Cerebellar cortex (tissue), 1 donor: ENCODE measurements at places on chromosomes 16 and 17.

GRCh38 chr16:683396-684070 is 601 bp downstream of the JMJD8 start:
- no peak for DNase-seq

DNA sequence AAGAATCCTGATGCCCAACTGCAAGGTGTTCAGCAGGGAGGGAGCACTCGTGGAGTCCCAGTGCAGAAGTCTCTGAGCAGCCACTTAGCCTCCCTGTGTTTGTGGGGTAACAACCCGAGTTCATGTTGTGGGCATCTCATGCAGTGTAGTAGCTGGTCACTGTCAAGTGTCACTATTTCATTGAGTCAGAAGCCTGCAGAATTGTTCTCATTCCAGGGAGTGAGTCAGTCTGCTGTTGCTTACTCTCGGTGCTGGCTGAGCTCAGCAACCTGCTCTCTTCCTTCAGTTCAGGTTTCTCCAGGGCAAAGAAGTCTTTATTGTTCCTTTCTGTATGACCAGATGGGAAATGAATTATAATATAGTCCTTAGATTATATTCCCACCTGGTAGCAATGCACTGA is 24.1 kb downstream of the HMOX2 start:
- no peak for DNase-seq

DNA sequence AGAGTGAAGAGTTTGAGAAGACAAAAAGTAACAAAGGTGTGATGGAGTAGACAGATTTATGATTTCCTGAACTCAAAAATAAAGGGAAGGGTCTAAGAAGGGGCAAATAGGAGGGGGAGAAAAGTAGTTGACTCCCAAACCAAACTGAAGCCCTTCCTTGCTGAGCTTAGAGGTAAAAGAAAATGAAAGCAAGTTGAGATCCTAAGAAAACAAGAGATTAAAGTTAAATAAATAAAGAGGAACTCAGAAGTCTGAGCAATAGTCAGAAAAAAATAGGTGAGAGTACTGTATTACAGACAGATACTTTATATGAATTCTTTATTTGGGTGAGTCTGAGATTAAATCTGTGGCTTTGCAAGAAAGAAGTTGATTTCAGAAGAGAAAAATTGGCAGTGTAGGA is 3.3 kb upstream of the PSMD12 start:
- DNase-seq, result no peak

DNA sequence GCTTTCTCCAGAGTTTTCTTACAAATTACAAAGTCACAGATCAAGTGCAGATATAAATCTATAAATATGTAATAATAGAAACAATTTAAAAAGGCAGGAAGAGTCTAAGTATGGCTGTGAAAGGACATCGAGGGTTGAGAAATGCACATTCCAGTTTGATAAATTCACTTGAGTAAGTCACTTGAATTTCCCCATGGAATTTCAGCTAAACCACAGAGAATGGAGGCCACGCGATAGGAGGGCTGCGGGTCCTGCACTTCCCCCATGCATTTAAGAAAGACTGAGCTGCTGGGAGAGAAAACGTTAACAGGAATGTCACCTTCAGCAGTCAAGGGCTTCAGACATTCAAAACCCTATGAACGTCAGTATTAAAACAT is 6.1 kb upstream of the MXRA7 start:
- DNase-seq, result no peak

DNA sequence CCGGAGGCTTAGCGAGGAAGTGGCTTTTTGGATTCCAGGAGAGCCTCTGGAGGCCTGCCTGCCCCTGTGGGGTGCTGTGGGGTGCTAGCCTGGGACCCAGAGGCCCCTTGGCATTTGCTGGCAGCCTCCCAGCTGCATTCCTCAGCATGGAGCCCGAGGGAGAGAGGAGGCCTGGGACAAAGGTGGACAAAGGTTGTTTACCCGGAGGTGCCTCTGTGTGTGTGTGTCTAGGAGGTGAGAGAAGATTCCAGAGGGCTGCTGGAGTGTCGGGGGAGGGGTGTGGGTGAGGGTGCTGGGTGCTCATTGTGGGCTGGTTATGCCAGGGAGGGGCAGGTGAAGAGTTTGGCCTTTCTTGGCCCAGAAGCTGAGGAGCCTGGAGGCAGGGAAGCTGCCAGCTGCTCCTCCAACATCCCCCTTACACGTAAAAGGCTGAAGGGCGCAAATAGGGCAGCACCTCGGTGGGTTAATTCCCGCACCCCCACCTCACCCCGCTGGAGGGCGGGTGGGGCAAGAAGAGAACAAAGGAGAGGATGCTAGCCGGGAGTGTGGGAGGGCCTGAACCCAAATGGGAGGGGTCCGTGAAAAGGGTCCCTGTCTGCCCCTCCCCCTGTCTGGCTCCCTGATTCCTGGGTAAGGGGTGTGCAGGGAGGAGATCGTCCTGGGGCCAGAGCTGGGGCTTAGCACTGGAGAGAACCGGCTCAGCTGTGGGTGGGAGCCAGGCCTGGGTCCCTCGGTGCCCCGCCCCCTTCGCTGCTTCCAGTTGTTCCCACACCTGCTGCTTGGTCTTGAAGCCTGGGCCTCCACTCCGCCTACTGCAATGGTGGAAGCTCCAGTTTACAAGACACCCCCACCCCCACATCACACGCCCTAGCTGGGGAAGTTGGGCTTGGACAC is 9.9 kb downstream of the HEXIM2 start:
- peak; percentile 75 for DNase-seq

GRCh38 chr17:2176499-2177169 is 121.7 kb downstream of the HIC1 start:
- DNase-seq, result no peak

- DNase-seq, result no peak
Observed at GRCh38 chr16:17380613-17381012, 90.1 kb downstream of the XYLT1 start.

- no peak for DNase-seq
Observed at GRCh38 chr17:36498155-36498554, 11.7 kb downstream of the ZNHIT3 start.

GRCh38 chr17:9666461-9667050 is 21.2 kb downstream of the USP43 start:
- DNase-seq, result no peak

DNA sequence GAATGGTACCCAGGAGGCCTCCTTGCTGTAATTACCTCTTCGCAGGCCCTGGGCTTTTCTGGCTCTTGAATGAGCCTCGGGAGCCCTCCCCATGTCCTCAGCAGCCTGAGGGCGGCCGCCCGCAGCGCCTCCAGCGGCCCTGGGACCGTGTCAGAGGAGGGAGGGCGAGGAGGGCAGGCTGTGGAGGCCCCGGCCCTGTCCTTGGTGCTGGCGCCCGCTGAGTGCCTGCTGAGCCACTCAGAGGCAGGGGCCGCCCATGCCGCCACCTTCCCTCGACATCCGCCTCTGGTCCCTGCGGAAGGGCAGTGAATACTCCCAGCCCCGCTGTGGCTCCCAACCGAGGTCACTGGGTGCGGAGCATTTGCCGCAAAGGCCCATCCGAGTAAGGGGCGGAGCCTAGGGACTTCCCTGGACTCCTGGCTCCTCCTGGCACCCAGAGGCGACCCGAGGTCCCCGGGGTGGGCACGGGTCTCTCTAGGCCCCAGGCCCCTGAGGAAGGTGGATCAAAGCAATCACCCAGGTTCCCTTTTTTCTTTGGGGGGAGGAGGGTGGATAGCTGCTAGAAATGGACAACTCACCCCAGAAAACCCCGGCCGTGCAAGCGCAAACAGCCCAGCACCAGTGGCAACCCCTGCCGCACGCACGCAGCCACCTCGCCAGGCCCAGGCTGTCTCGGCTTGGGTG is 2.8 kb downstream of the RBFOX3 start:
- no peak for DNase-seq
